Psoas muscle (tissue), 8 donors: ENCODE measurements at places on chromosomes 1 and 21. TPM values are rescaled to one million over a fixed set of nuclear protein-coding genes. Genes with fewer than 3 reads are reported as not detected.

GRCh38 chr1:160767395-160768294 is 28.3 kb upstream of the LY9 start:
- DNase-seq, result no peak

DNA sequence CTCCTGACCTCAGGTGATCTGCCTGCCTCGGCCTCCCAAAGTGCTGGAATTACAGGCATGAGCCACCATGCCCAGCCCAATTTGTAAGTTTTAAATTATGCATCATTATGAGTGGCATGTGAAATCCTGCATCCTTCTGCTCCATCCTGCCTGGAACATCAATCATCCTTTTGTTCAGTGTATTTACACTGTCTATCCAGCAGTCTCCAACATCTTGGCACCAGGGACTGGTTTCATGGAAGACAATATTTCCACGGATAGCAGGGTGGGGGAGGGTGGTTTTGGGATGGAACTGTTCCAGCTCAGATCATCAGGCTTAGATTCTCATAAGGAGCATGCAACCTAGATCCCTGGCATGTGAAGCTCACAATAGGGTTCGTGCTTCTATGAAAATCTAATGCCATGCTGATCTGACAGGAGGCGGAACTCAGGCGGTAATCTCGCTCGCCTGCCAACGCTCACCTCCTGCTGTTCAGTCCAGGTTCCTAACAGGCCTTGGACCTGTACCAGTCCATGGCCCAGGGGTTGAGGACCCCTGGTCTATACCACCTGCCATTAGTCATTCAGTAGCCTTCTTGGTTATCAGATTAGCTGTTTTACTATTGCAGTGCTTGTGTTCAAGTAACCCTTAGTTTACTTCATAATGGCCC is 22.2 kb upstream of the TCEA3 start:
- no peak for DNase-seq

- no peak for DNase-seq
Measured at GRCh38 chr1:107943694-107944093, 21.3 kb downstream of the VAV3 start.

GRCh38 chr1:47191940-47192457 is 2.2 kb upstream of the PDZK1IP1 start:
- DNase-seq, result no peak

DNA sequence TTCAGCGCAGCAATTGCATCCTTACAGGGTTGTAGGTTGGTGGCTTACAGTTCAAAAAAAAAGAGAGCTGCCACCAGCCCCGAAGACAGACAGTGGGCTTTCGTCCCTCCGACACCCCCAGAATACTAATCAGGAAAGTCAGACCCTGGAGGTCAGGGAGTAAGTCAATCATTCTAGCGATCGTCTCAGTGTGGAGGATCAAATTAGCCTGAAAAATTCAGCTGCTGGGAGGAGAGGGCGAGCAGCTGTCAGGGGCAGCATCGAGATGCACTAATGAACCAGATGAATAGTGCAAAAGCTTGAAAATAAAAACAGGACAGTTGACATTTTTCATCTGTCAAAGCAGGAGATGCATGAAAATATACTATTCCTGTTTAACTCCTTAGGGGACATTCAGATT is 138.4 kb downstream of the NEK7 start:
- no peak for DNase-seq

DNA sequence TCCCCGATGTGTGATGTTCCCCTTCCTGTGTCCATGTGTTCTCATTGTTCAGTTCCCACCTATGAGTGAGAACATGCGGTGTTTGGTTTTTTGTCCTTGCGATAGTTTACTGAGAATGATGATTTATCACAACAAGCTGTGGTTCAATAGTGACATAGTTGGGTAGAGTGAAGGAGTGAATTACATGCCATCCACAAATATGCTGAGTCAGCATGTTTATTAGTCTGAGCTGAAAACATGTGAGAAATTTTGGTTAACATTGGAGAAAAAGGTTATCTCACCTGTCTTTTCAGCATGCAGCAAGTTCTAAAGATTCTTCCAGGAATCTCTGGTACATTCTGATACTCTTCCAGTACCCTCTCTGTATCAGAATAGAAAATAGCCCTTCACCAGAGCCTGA is 19.0 kb downstream of the OR2L3 start:
- DNase-seq, result no peak

DNA sequence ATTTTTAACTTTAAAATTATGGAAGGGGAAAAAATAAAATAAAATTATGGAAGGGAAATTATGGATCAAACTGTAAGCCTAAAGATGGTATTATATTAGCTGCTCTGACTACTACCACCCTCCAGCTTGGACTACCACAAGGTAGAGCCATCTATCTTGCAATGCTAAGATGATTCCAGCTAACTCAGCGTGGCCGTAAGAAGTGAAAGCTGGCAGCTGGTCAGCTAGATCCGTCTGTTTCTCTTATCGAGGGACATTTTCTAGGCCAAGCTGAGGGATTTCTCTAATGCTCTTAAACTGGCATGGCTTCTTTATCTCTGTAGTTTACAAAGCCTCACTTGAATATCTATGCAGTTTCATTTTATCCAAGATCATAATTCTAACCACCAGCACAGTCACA is 31.5 kb downstream of the LYST start:
- peak; percentile 34 for DNase-seq

- no peak for DNase-seq
Measured at GRCh38 chr21:34116569-34116968, 43.2 kb downstream of the MRPS6 start.

DNA sequence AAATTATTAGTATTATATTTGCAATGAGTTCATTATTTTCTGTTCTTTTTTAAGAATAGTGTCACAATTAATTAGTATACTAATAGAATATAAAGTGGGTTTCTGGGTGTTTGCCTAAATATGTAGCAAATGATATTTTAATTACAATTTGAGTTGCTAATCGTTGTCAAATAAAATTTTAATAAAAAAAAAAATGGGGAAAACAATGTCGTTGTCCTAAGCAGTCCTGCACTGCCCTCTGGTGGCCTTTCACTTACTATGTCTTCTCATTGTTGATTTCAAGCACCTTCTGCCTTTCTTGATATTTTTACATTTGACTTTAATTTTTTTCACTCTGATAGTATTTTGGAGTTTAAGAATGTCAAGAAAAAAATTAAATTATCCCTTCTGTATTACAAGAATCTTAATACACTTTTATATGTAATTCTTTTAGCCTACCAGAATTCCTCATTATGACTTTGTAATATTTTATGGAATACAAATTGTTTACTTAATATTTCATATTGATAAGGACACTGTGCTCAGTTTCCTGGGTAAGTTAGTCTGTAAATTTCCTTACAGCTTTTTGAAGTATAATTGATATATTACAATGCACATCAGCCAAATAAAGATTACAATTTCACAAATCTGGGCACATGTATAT is 104.5 kb upstream of the FMN2 start:
- no peak for DNase-seq

- no peak for DNase-seq
Measured at GRCh38 chr1:222991908-222992307, 151.1 kb downstream of the TLR5 start.

GRCh38 chr1:185108321-185108720 is 48.4 kb downstream of the TRMT1L start:
- DNase-seq, result no peak

GRCh38 chr1:92118826-92119225 is 38.7 kb downstream of the BTBD8 start:
- DNase-seq, result no peak

- no peak for DNase-seq
Measured at GRCh38 chr1:226786550-226786949, 47.5 kb upstream of the ITPKB start.

GRCh38 chr1:159011751-159012150 is 2.0 kb downstream of the IFI16 start:
- DNase-seq, result no peak

- DNase-seq, result peak; percentile 58
Measured at GRCh38 chr1:167533851-167534300, 15.5 kb upstream of the CD247 start.

- DNase-seq, result no peak
Measured at GRCh38 chr1:43772978-43773377, 65.6 kb downstream of the ST3GAL3 start.

GRCh38 chr1:154326546-154327465 is 1.5 kb downstream of the ATP8B2 start:
- peak; percentile 83 for DNase-seq

DNA sequence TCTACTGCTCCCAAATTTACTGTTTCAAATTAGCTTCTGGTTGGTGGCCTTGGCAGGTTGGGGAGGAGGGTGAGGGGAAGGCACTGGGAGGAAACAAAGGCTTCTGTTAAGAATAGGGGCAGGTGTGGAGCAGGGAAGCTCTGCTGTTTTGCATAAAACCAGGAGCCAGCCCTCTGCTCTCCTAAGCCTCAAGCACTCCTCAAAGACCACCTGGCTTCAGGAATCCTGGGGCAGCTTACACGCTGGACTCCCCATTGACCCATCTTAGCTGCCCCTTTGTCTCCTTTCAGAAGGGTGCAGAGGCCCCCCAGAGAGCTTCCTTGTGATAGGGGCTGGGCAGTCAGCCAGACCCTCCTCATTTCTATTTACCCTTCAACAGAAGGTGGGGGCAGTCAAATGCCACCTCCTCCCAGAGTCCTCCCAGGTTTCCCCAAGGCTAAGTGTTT is 11.5 kb upstream of the DHRS3 start:
- no peak for DNase-seq

- no peak for DNase-seq
Measured at GRCh38 chr1:241557551-241558193, 25.5 kb downstream of the KMO start.

DNA sequence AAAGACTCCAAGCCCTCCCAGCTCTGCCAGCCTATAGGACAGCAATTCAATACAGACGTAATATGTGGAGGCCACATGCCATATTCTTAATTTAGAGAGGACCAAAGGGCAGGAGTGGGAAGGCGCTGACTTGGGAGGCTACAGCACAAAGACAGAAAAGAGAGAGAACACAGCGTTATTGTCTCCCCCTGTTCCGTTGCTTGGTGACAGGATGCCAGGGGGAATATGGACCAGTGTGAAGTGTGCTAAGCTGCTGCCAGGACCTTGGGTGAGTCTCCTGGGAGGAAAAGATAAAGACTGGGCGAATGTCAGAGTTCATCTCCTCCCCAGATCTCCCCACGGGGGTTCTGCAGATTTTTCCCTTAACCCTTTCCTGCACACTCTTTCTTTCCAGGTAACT is 102.1 kb upstream of the ADAR start:
- no peak for DNase-seq

GRCh38 chr21:46610018-46610701 is 5.3 kb upstream of the S100B start:
- no peak for DNase-seq

DNA sequence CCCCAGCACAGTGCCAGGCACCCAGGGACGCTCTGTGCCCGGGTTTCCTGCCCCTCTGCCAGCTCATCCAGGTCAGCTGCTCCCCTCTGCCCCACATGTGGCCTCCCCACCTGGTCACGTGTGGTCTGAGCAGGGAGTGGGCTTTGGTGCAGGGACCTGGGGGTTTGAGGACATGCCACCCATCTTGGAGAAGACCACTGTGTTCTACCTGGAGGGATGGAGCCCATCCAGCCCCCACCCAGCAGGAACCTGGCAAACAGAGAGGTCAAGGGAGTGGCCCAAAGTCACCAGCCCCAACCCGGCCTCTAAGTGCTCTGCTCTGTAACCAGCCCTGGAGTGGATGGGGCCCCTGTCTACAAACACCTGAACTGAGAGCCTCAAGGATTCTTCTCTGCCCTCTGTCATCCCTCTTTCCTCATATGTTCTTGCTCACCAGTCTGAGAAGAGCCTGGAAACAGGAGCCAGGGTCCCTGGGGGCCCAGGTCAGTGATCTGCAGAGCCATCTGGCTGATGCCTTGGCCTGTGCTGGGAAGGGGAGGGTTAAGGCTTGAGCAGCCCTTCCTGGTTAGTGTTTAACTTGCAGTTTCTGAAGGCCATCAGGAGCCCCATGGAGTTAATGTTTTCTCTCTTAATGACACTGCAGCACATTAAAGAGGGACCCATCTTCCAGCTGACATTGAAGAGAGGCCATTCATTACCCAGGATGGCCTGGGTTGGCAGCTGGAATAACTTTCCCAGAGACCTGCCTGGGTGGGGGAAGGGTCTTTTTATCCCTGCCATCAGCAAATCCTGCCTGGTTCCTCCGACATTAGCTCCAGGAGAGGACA is 235.4 kb downstream of the PTPRU start:
- DNase-seq, result no peak

DNA sequence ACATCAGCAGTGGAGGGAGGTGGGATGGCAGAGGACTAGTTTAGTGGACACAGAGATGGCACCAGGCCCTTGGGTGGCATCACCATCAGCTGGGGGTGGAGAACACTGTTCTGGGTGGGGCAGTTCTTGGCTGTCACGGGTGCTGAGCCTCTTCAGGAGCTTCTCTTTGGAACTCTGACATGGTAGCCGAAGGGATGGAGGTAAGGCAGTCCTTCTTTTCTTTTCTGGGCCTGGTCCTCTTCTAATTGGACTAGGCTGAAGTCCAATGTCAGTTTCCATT is 8.3 kb upstream of the MEF2D start:
- peak; percentile 87 for DNase-seq

DNA sequence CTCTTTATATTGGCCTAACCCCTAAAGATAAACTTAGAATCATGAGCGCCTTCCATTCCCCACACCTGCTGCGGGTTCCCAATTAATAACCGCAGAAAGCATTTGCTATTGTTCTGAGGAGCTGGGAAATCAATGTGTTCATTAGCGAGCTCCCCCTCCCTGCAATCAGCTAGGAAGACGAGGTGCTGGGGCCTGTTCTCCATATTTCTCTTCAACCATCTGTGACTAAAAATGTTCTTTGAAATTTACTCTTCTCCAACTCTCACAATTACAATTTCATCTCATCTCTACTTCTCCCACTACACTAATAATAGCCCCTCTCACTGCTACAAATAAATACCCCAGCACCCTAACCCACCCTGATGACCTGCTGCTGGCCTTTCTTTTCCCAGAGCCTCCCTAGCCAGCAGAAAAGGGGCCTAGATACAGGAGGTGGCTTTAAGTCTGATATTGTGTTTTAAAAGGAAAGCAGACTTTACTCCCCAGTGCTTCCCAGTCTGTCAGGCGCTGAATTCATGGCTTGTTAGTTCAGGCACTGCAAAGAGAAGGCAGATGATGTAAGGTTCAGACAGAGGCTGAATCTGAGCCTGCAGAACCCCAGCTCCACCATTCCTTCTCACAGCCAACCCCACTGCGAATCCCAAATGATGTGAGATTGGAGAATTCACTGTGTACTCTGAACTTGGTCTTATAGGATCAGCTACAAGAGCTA is 477.5 kb upstream of the DAB1 start:
- DNase-seq, result no peak

- DNase-seq, result no peak
Measured at GRCh38 chr1:178500091-178500770, 3.5 kb upstream of the CLEC20A start.

GRCh38 chr1:65955503-65955902 is 162.8 kb downstream of the PDE4B start:
- no peak for DNase-seq

- peak; percentile 91 for DNase-seq
Measured at GRCh38 chr1:248862998-248863881, 4.4 kb upstream of the ZNF692 start.

Gene AMPD1
- 98.1 TPM for total RNA-seq

Gene DMRTA2
- total RNA-seq, result not detected

Gene LAD1
- 0.92 TPM for total RNA-seq

Gene DCDC2B
- not detected for total RNA-seq

Gene CHI3L1
- total RNA-seq, result 3.8 TPM

Gene KCNJ9
- total RNA-seq, result not detected

Gene S100A8
- 26.0 TPM for total RNA-seq

Gene RNU1-2
- total RNA-seq, result 5,208 TPM

Gene KIF1B
- total RNA-seq, result 326 TPM
